ENCODE measurements at places on chromosomes 12 and 14. TPM values are rescaled to one million over a fixed set of nuclear protein-coding genes. Genes with fewer than 3 reads are reported as not detected.

Gene MUCL1
- not detected for total RNA-seq

Gene JDP2
- total RNA-seq: 0.75 TPM

Gene C14orf93
- total RNA-seq: 17.3 TPM

Gene ZCRB1
- total RNA-seq: 29.6 TPM

Gene KRT74
- not detected for total RNA-seq

Gene UNC79
- total RNA-seq: not detected

Gene AEBP2
- 66.4 TPM for total RNA-seq

Gene OLR1
- not detected for total RNA-seq

Gene PLEKHH1
- 1.0 TPM for total RNA-seq

Gene MAP3K9
- total RNA-seq: 7.8 TPM

Gene KIF5A
- total RNA-seq: 1.5 TPM

Gene KRT6A
- total RNA-seq: not detected

Gene ZDHHC22
- total RNA-seq: not detected

Gene MIP
- not detected for total RNA-seq

Gene FITM1
- total RNA-seq: 1.9 TPM

Gene TAS2R31
- 3.2 TPM for total RNA-seq

Gene PLEKHD1
- 0.25 TPM for total RNA-seq

Gene HNF1A
- total RNA-seq: not detected

Gene TESPA1
- total RNA-seq: 253 TPM

Gene PRPH
- not detected for total RNA-seq

Gene EAPP
- total RNA-seq: 77.5 TPM

Gene PMCH
- not detected for total RNA-seq

Gene TMTC3
- 11.9 TPM for total RNA-seq

Gene TAS2R8
- not detected for total RNA-seq

Gene SERPINA12
- not detected for total RNA-seq

Gene KIF21A
- 12.1 TPM for total RNA-seq
